Activated CD8-positive, alpha-beta memory T cell treated with anti-CD3 and anti-CD28 coated beads for 24 hours (primary cell): ENCODE measurements at places on chromosomes 3 and 15.

DNA sequence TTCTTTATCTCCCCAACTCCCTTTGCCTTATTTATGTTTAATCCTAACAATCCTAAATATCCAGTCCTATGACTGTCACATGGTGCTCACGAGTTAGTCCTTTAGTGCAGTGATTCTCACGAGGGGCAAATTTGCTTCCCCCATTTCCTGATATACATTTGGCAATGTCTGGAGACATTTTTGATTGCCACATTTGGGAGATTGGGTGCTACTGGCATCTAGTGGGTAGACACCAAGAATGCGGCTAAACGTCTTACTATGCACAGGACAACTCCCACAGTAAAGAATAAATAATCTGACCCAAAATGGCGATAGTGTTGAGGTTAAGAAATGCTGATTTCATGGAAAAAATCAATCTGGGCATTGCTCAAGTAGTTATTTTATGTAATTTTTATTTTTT lies 466.5 kb downstream of the ROBO2 start:
- DNase-seq: no peak

DNA sequence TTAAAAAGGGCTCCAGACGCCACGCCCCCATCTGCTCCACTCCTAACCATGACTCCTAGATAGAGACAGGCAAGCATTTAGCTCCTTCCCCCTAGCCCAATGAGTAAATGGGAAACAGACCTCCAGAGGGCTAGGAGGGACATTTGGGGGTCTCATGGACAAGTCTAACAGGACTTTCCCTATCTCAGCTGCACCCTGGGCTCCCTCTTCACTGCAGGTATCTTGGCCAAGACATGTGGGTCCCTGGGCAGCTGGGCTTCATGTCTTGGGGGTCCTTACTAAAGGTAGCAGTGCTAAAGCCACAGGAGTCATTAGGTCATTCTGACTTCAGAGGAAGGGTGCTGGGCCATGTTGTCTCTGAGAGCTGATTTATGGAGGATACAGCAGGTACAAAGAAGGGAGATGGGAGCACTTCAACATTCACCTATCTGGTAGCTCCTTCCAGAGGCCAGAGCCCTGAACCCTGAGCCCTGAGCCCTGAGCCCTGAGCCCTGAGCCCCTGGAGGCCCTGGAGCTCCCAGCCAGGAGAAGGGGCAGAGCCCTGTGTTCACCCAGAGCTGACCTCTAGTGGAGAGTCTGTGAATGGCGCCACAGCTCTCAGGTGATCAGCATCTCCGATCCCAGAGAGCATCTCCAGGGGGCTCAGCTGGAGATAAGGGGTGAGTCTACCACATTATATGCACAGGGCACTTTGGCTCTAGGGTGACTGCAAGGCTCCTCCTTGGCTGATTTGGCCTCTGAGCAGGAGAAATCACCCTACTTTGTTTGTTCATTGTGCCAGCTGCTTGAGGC lies 40.1 kb upstream of the EPHB1 start:
- DNase-seq: no peak

DNA sequence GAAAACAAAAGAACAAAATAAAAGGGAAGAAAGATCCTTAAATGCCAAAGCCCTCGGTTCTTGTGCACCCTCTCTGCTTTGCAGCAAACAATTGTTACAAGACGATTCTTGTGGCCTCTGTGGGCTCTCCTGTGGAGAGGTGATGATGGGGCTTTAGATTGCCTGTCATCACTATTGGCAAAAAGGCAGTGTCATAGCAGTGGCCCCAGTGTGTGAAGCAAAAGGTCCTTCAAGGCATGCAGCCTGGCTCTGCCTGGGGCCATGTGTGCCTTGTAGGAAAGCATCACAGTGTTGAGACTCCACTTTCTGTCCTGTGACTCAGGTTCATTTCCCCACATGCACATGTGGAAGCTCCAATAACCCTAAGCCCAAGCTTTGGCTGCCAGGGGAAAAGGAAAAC lies 43.7 kb downstream of the POC1A start:
- no peak for DNase-seq

GRCh38 chr3:185714085-185714484 lies 110.8 kb downstream of the IGF2BP2 start:
- DNase-seq: no peak

- no peak for DNase-seq
These were observed 110.7 kb upstream of the C2CD4B start for GRCh38 chr15:62275831-62276230.
